Activated CD4-positive, alpha-beta T cell treated with anti-CD3 and anti-CD28 coated beads for 24 hours (primary cell): ENCODE measurements at places on chromosomes 4 and X.
A peak's percentile ranks its signal among the peaks of the same experiment; 100 is the strongest.

GRCh38 chr4:123300222-123301039 is 96.2 kb upstream of the SPRY1 start:
- DNase-seq = no peak

- DNase-seq = no peak
Measured at GRCh38 chrX:4268676-4269075, 555.2 kb upstream of the PRKX start.

DNA sequence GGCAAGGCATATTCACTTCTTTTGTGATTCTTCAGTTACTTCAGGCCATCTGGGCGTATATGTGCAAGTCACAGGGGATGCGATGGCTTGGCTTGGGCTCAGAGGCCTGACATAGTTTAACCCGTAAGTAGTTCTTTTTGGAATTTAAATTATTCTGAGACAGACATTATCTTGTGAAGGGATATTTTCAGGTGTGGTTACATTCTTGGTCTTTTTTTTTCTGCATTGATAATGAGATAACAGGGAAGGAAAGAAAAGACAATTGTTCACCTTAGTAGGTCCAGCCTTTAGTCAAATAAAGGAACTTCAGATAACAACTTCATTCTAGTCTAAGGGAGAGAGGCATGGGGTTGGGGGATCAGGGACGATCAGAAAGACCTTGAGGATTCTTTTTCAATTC is 74.8 kb downstream of the TEX13C start:
- no peak for DNase-seq

DNA sequence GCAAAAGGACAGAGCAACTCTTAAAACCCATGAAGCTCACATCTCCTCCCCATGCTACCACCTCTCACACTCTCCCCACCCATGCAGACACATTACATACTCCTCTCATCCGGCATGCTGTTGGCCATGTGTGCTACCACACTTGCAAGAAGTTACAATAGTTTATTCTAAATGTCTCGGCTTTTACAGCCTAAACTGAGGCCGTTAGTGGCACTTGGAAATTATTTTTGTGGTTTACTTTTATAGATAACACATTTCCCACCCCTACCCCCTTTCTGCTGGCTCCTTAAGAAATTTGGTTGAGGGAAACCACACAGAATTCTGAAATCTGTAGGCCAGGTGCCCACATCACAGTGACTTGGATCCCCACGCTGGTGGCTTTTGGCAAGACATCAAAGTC is 141.1 kb upstream of the HHIP start:
- DNase-seq = no peak

- no peak for DNase-seq
Measured at GRCh38 chr4:75605928-75606327, 24.4 kb downstream of the CDKL2 start.

- DNase-seq = no peak
Measured at GRCh38 chr4:113078066-113078465, 28.6 kb downstream of the ANK2 start.

- no peak for DNase-seq
Measured at GRCh38 chr4:106708464-106708816, 327.7 kb downstream of the DKK2 start.

DNA sequence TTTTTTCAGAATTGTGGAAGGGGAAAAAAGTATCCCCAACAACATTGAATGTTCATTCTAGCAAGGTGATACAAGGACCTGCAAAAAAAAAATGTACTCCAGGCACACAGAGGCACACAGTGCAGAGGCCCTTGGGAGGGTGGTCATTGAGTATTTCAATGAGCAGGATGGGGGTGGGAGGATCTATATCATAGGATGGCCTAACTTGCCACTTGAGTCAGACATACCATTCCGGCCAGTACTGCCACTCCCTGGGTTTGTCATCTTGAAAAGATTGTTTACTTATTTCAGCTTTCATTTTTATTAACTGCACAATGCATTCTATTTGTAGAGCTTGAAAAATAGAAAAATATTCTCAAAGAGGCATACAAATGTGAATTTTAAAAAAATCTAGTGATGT is 18.7 kb downstream of the ZNF595 start:
- DNase-seq = no peak

- DNase-seq = peak; percentile 9
Measured at GRCh38 chrX:133985164-133985966, at the start of gene GPC3. GPC3 (minus strand) TSS chrX:133985594.

GRCh38 chrX:123740536-123740935 is 7.7 kb upstream of the THOC2 start:
- no peak for DNase-seq

GRCh38 chr4:21888195-21888976 is 60.2 kb downstream of the KCNIP4 start:
- DNase-seq = no peak

- no peak for DNase-seq
Measured at GRCh38 chrX:103678199-103678993, 8.1 kb downstream of the MORF4L2 start.

GRCh38 chr4:134862116-134862515 is 660.5 kb upstream of the PABPC4L start:
- DNase-seq = no peak

DNA sequence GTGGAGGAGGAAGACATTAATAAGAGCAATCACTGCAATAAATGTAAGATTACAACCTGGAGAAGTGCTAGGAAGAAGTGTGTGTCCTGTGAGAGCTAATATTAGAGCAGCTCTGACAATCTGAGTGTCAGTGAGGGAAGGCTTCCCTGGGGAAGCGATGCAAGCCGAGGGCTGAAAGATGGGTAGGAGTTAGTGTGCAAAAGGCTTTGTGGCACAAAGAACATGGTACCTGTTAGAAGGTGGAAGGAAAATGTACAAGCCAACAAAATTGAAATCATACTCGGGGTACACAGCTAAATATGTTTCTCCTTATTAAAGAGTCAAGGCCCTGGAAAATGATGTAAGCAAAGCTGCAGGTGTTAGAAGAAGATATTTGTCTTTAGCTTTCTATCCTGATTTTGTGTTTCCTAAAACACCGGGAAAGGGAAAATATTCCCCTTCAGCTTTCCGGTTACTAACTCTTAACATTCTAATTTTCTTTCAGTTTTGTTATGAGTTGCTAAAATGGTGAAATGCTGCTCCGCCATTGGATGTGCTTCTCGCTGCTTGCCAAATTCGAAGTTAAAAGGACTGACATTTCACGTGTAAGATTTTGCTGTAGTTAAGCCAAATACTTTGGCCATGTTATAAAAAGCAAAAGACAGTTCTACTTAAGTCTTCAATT is 808 bp downstream of the THAP6 start:
- no peak for DNase-seq

- DNase-seq = no peak
Measured at GRCh38 chrX:43741843-43742573, 85.9 kb downstream of the MAOA start.

DNA sequence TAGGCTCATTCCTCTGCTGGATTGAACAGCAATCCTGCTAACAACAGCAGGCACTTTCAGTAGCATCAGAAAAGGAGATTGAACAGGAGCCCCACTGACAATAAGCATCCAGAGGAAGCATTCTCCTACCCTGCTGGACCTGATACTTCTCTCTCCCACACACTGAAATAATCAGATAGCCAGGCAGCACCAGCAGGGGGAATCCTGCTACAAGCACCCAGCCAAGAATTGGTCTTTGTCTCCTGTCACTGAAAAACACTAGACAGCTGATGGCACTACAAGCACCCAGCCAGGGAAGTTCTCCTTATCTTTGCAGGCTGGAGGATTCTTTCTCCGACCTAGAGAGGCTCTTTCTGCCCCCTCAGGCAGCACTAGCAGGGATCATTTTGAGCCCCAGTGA is 444.3 kb upstream of the GRIA3 start:
- DNase-seq = no peak

GRCh38 chr4:145539671-145540070 is 58.0 kb downstream of the SMAD1 start:
- no peak for DNase-seq

GRCh38 chr4:126790633-126791032 is 842.1 kb upstream of the INTU start:
- no peak for DNase-seq

DNA sequence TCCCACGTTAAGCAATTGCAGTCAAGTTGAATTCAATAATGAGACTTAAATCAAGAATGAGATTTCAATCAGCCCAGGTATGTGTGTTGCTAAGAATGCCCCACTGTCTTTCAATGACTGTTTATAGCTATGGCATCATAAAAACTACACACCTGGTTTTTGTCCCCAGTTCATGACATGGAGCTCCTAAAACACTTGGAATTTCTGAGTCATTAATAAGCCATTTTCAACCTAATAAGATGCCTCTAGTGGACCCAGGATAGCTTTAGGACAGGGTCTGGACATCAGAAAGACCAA is 72.7 kb upstream of the STS start:
- DNase-seq = no peak

GRCh38 chr4:54050214-54050904 is 14.0 kb downstream of the CHIC2 start:
- DNase-seq = no peak

DNA sequence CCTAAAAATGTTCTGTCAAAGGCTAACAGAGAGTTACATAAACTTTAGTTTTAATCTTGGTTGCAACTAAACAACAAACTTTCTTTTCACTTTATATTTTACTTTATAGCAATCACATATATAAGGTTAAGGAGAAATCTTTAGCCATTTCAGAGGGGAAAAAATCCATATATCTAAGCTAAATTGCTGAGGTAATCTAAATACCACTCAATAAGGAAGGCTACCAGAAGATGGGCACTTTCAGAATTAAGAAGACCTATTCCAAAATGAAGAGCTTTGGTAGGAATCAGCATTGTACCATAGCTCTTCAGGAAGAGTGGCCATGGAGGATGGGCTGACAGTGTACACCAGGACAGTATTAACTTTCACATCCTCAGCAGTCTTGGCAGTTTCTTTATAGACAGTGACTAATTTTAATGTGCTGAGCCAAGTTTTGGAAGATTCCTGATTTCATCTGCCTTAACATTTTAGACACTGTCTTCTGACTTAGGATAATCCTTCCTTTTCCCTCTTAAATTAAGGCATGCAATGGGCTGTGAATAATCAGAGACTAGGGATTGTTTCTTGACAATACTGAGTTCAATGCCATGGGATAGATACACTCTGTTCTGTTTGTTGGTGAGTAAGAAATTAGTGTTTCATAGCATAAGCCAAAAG is 7.1 kb downstream of the FAT4 start:
- DNase-seq = no peak

DNA sequence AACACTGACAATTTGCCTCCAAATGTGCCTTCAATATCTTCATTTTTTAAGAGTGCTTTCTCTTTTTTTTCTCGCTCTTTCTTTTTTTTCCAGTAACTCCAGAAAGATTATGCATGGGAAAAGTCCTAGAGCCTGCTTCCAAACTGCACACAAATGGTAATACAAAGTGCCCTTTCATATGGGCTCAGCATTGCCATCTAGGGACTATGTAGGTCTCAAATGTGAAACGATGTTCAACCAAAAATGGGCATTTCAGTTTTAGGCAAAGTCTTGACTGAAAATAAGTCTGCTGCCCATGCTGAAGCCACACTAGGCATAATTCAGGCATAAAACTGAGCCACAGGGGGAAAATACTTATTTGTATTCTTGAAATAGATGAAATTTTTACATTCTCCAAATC is 65.6 kb downstream of the SYNPO2 start:
- no peak for DNase-seq

DNA sequence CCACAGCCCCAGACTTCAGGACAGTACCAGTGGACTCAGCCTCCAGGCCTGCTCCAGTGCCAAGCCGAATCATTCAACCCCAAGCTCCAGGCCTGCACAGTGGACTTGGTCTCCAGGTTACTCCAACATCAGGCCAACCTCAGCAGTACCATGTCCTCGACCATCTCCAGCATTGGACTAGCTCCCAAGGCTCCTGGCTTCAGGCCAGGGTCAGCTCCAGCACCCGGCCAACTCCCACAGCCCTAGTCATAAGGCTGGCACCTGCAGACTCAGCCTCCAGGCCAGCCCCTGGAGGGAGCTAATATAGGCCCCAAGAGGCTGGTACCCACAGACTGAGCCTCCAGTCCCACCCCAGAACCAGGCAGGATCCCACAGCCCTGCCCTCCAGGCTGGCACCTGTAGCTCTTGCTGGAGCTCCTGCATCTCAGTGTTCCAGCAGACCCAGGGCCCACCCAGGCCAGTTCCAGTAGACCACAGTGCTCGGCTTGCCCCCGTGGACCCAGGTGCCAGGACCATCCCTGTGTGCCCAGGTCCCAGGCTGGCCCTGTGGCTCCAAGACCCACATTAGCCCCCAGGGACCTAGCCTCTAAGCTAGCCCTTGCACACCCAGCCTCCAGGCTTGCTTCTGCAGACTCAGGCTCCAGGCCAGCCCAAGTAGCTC is 25.6 kb downstream of the ZMAT1 start:
- DNase-seq = no peak

GRCh38 chr4:16916719-16917337 is 18.4 kb upstream of the LDB2 start:
- peak; percentile 50 for DNase-seq

DNA sequence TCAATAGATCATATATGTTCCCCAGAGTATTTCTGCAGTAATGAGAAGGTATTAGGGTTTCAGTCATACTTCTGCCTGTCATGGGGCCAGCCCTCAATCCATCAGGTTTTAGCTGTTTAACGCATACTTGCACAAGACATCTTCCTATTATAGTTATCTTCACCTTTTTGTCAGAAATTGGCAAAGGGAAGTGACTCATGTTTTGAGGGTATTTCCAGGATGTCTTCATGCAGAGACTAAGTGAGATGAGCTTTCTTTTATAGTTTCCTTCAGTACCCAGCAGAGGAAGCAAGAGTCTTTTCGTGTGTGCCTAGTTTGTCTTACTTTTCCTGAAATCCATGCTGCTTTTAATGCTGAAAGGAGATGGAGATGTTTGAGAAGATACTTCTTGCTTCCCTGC is 9.5 kb downstream of the CSTF2 start:
- no peak for DNase-seq

GRCh38 chrX:123475068-123475724 is 257.7 kb downstream of the THOC2 start:
- DNase-seq = no peak

DNA sequence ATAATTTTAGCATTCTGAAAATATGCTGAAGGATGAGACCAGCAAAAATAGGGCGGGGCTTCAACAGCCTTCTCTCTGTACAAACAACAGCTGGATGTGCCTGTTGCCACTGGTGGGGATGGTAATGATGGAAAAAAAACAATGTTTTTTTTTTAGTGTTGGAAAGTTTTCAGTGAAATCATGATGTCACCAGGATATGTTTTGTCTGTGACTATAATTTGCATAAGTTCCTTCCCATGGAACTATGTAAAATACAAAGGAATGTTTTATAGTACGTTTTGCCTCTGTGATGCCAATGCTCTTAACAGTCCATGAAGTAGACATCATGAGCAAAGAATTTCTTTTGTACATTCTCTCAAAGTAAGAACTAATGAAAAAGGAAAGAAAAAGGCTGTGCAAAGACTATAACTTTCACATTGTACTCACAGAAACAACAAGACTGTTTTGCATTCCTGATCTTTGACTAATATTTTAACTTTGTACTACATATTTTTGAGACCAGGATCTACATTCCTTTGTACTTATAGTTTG is 589.7 kb downstream of the SPRY1 start:
- DNase-seq = no peak
